Kidney epithelial cell (primary cell): ENCODE measurements at places on chromosomes 2 and 18.

- DNase-seq, result peak; percentile 35
Measured at GRCh38 chr2:113273027-113273551, 5.6 kb downstream of the PAX8 start.

GRCh38 chr2:132646540-132647108, 23.4 kb downstream of the LYPD1 start:
- DNase-seq, result no peak

GRCh38 chr2:42102591-42103450, 55.0 kb downstream of the PKDCC start:
- no peak for DNase-seq

GRCh38 chr2:205700331-205701132, 18.2 kb downstream of the NRP2 start:
- no peak for DNase-seq

DNA sequence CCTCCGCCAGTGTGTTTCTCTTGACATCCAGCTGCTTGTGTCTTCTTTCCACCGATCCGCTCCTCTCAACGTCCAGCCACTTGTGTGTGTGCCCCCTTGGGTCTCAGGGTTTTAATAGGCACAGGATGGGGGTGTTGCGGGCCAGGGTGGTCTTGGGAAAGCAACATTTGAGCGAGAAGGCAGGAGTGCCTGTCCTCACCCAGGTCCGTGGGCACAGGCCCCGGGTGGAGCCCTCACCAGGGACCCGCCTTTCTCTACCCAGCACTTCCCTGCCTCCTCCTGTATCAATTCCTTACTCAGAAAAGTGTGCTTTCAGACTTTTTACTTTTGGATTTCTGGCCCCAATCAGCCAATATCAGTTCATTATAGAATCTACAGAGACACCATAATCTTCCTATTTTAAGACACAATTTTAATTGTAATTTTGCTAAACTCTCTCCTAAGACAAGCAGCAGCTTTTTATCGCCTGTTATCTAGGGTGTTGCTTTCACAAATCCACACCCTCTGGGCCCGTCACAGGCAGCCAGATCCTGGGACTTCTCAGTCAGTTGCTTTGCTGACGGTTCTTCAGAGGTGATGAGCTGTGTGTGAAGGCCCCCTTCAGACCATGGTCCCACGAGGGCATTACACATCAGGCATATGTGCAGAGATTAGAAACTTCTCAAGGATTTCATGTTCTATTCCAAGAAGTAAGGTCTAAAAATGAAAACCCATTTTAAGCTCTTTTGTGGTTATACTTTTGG, 96.0 kb upstream of the FHL2 start:
- DNase-seq, result no peak

DNA sequence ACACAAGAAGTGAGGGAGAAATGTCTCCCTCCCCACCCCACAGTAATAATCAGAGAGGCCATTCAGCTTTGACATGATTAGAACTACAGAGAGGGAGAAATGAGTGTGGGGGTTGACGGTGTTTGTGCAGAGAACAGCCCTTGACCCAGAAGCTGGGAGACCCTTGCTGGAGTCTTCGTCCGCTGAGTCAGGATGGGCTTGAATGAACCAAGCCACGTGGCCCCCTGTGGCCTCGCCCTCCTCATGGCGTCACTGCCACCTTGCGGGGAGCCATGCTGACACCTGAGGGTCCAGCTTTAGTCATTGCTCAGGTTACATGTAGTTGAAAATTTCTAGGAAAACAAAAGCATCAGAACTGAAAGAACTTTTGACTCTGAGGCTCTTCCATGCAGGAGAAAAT, 101.2 kb downstream of the DGKD start:
- DNase-seq, result no peak

DNA sequence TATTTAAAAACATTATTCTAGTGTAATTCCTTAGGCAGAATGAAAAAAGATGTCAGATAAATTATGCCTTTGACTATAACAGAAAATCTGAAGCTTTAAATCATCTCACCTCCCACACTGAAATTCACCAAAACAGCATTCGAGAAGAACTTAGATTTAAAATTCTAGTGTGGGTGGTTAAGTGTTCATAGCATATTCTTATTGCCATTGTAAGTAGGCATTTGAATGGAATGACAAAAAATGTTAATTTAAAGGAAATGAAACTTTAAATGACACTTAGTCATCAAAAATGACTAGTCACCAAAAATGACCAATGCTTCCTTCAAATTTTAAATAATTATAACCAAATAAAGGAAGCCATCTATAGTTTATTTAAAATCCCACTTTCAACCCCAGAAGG, 7.0 kb upstream of the ZNF407 start:
- DNase-seq, result no peak

DNA sequence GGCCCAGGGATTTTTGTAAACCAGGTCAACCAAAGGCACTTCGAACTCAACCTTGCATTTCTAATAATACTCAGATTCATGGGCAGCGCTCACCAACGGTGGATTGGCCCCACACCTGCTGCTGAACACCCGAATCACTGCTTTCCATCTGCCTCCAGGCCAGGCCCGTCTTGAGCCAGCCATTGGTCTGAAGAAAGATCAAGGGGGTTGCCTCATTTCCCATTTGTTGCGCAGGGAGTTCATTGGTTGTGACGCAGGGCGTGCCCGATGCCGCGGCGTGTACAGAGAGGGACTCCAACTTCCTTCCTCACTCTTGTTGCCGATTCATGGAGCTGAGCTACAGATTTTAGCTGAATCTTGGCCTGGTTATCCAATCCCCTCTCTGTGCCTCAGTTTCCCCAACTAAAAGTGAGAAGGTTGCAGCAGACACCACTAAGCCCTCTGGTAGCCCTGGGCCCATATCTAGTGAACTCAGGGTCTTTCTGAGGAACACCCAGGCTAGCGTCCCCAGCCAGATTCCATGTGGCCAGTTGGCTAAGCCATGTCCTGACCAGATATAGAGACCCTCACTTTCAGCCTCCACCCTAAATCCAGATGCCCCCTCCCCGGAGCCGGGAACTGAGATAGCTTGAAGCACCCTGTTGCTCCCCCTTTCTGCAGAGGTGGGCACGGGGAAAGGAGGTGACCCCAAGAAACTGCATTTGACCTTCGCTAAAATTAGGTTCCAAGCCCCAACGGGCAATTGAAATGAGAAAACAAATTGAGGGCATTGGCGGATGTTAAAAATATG, 60.9 kb upstream of the HPCAL1 start:
- no peak for DNase-seq

GRCh38 chr2:174903264-174903556, 102.0 kb downstream of the CHN1 start:
- DNase-seq, result no peak

GRCh38 chr2:2597712-2598111, 266.6 kb upstream of the MYT1L start:
- DNase-seq, result no peak
